ENCODE measurements at places on chromosomes 1 and 21. TPM values are rescaled to one million over a fixed set of nuclear protein-coding genes. Genes with fewer than 3 reads are reported as not detected.

SYF2 gene
- polyA plus RNA-seq: 31.8 TPM

F13B gene
- polyA plus RNA-seq: not detected

TLCD4 gene
- not detected for polyA plus RNA-seq

PAPPA2 gene
- polyA plus RNA-seq: 0.05 TPM

CFHR5 gene
- polyA plus RNA-seq: not detected

VHLL gene
- 0.22 TPM for polyA plus RNA-seq

DNA sequence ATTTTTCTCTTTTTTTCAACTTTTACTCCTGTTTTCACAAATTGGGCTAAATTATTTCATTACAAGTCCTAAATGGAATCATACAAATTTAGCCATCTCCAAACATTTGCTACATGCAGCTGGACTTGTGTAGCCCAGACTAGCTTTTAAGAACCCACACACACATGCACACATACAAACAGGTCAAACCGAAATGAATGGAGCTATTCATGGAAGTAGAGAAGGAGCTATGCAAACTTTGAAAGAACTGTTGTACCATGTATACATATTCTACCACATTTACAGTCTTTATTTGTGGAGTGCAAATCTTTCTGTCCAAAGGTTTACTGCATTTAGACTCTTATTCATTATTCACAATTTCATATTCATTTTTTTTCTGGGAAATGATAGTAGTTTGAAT is 189.1 kb upstream of the RNPC3 start:
- no peaks in the 10 kb centered on the region for H3K36me3 ChIP-seq
- no peaks in the 10 kb centered on the region for H3K4me1 ChIP-seq
- H3K4me3 ChIP-seq: no peak overlapping the region
- DNase-seq: no peak
- no peaks in the 10 kb centered on the region for H3K27me3 ChIP-seq

DNA sequence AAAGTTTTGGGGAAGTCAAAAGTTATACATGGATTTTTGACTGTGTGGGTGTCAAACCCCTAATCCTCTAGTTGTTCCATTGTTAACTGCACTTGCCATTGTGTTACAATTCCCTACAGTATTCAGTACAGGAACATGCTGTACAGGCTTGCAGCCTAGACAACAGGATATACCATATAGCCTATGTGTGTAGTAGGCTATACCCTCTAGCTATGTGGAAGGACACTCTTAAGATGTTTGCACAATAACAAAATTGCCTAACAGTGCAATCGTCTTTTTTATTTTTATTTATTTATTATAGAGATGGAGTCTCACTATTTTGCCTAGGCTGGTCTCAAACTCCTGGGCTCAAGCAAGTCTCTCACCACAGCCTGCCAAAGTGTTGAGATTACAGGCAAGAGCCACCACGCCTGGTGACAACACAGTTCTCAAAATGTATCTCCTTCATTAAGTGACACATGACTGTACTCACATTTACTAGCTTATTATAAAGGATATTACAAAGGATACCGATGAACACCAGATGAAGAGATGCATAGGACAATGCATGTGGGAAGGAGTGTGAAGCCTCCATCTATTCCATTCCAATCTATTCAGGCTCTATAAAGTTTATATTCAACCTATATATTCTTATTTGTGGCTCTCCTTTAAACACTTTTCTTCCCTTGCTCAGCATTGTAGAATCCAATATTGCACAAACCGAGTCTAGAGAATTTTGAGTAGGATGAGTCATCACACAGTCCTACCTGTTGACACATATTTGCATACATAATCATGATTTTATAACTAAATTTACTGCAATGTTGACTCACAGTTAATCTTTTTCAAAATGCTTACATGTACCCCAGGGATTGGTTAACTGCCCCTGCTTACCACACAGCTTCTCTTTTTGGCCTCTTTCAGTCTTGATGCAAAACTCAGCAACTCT is 28.4 kb upstream of the CEP350 start:
- peaks cover 1% of the 10 kb centered on the region for H3K36me3 ChIP-seq
- H3K4me3 ChIP-seq: no peak overlapping the region
- DNase-seq: peak; percentile 13

GRCh38 chr1:202662081-202662480 is 48.2 kb downstream of the SYT2 start:
- no peak overlapping the region for H3K27ac ChIP-seq
- H3K36me3 ChIP-seq: no peaks in the 10 kb centered on the region
- no peak overlapping the region for H3K4me3 ChIP-seq
- H3K4me1 ChIP-seq: no peaks in the 10 kb centered on the region

DNA sequence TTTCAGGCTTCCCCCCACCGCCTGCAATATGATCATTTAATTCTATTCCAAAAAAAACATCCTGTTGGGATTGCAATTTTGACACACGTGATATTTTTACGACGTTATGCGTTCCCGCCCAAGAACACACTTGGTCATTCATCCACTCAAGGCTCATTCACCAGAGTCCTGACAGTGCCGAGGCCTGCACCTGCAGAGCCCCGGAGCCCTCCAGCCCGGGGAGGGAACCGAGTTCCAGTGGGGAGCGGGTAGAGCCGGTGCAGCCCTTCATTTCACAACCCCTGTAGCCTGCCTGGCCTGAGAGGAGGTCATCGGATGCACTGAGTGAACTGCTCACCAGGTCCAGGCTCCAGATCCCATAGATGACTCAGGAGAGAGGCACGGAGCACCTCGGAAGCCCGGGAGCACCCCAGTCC is 156.0 kb upstream of the BACE2 start:
- H3K4me1 ChIP-seq: no peaks in the 10 kb centered on the region
- H3K4me3 ChIP-seq: no peak overlapping the region
- H3K27ac ChIP-seq: no peak overlapping the region
- no peak for DNase-seq
- H3K27me3 ChIP-seq: no peaks in the 10 kb centered on the region

DNA sequence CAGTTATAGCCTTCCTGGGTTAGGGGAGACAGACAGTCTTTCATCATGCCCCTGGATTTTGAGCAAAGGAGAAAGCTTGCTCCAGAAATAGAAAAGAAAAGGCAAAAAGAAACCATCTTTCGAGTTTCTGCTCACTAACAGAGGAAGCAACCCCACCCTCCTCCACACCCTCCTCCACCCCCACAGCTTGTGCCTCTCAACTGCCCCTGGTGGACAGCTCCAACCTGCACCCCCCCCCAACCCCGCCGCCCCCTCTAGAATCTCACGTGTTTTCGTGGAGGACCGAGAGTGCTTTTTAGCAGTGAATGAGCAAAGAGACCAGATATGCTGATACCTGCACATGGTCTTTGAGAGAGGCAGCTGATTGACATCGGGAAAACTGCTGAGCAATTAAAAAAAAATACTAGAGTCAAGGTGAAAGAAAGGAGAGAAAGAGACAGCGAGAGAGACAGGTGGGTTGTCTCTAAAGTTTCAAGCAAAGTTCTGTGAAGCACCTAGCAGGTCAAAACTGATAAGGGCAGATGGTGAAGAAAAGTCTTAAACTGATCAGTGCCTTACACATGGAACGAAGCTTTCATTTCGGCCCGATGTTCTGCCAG is 358.3 kb downstream of the KIF26B start:
- no peaks in the 10 kb centered on the region for H3K4me1 ChIP-seq
- no peaks in the 10 kb centered on the region for H3K36me3 ChIP-seq
- H3K27ac ChIP-seq: no peak overlapping the region

DNA sequence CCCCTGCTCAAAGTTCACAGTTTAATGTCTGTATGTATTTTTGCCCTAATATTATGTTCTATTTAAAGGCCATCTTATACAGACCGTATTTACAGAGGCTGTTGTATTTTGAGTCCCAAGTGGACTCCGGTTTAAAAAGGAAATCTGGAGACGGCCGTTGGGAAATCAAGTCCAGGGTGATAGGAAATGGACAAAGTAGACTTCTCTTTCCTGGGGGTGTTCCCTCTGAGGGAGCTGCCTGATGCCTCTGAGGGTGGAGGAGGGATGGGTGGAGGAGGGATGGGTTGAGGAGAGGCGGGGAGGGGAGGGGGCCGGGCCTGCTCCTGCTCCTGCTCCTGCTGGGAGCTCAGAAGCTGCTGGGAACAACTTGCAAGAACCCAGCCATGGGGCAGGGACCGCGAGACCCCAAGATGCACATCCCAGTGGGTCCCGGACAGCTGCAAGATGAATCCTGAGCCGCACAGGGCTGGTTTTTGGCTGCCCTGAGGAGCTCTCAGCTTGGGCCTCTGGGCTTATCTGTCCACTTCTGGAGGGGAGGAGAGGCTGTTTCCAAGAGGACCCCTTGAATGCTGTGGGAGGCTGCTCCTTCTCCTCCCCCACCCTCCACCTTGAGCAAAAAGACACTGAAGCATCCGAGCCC is 12.0 kb upstream of the ACTL8 start:
- no peak for DNase-seq
- no peak overlapping the region for H3K27ac ChIP-seq
- no peak overlapping the region for H3K4me3 ChIP-seq
- no peaks in the 10 kb centered on the region for H3K27me3 ChIP-seq
- H3K4me1 ChIP-seq: no peaks in the 10 kb centered on the region

GRCh38 chr1:223350361-223350908 is 13.5 kb downstream of the SUSD4 start:
- H3K27me3 ChIP-seq: no peaks in the 10 kb centered on the region
- H3K4me1 ChIP-seq: peaks cover 5% of the 10 kb centered on the region
- DNase-seq: no peak
- no peak overlapping the region for H3K27ac ChIP-seq
- no peak overlapping the region for H3K4me3 ChIP-seq

DNA sequence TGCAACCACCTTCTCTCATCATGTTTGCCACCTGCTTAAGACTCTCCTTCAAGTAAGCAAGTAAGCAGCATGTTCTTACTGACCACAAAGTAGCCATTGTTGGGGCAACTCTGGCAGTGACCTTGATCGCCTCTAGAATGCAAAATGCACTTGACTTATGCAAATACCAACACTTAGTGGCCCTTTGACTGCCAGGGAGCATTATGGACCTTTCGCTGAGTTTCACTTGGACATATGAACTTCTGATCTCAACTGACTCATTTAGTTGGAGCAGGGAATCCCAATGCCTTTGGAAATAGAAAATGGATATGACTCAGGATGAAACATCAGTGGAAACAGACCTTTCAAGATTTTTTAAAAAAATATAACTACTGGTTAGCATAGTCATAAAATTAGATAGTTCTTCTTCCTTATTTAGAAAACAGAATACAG is 6.1 kb upstream of the PLA2G5 start:
- no peaks in the 10 kb centered on the region for H3K27me3 ChIP-seq
- H3K36me3 ChIP-seq: no peaks in the 10 kb centered on the region
- no peak overlapping the region for H3K27ac ChIP-seq

DNA sequence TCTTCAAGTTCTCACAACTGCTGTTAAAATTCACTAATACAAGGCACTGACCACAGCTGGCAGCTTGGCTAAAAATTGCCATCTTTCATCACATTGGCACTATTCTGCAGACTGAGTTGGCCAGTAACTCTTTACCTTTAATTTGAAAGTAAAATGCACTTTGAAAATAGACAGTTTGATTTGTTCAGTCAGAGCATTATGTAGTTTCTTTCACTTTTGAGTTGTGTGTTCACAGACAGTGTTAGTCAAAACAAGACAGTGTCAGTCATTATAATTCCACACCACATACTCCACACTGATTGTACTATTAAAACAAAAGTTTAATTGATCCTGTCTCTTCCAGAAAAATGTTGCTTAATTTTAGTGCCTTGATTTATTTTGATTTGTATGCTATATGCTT is 160.7 kb downstream of the SDCCAG8 start:
- no peaks in the 10 kb centered on the region for H3K27me3 ChIP-seq
- no peak for DNase-seq
- H3K27ac ChIP-seq: no peak overlapping the region
- no peak overlapping the region for H3K4me3 ChIP-seq

- no peaks in the 10 kb centered on the region for H3K27me3 ChIP-seq
- DNase-seq: peak; percentile 88
- peak within 1 kb of the TSS; percentile 83 for H3K4me3 ChIP-seq
- H3K36me3 ChIP-seq: no peaks in the 10 kb centered on the region
- peak within 1 kb of the TSS; percentile 98 for H3K27ac ChIP-seq
Measured at GRCh38 chr1:28642847-28643635, at the start of gene TAF12. Gene TAF12, minus strand, starts transcription at chr1:28643067. Its CDS starts 20,986 bp downstream, at chr1:28622081.

DNA sequence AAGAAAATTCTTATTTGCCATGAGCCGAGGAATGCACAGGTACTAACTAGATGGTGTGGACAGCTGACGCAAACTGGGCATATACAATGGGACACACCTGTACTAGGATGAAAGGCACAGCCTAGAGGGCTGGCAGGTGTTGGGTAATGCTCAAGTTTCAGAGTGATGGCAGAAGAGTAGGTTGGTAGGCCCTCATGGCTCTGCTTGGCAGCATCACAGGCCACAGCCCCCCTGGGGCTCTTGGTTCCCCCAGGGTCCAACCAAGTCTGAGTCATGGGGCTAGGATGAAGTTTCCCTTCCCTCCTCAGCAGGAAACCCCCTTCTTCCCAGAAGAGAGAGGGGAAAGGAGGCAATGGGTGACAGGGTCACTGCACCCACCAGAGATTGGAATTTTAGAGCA is 35.2 kb downstream of the SPEN start:
- no peak for DNase-seq
- no peaks in the 10 kb centered on the region for H3K27me3 ChIP-seq
- no peak overlapping the region for H3K4me3 ChIP-seq
- H3K27ac ChIP-seq: peak overlapping the region; percentile 33
- H3K4me1 ChIP-seq: peaks cover 35% of the 10 kb centered on the region
- no peaks in the 10 kb centered on the region for H3K36me3 ChIP-seq

DNA sequence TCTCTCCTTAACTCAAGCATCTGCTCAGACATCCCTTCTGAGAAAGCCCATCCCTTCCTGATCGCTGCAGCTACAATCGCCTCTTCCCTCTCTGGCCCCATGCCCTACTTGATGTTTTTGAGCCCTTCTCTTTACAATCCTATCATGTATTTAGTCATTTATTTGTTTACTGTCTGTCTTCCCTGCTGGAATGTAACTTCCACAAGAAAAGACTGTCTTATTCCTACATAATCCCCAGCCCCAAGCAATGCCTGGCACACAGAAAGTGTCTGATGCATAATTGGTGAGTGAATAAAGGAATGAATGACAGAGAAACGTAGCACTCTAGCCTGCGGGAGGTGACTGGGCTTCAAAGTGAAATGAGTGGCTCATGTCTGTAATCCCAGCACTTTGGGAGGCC is 25.4 kb downstream of the ECE1 start:
- peaks cover 21% of the 10 kb centered on the region for H3K4me1 ChIP-seq
- H3K27me3 ChIP-seq: no peaks in the 10 kb centered on the region
- H3K4me3 ChIP-seq: no peak overlapping the region
- DNase-seq: no peak
- H3K27ac ChIP-seq: no peak overlapping the region
- H3K36me3 ChIP-seq: peaks cover 19% of the 10 kb centered on the region

- no peaks in the 10 kb centered on the region for H3K27me3 ChIP-seq
- peaks cover 3% of the 10 kb centered on the region for H3K36me3 ChIP-seq
- H3K4me1 ChIP-seq: no peaks in the 10 kb centered on the region
- H3K27ac ChIP-seq: no peak overlapping the region
- no peak overlapping the region for H3K4me3 ChIP-seq
Measured at GRCh38 chr1:35594005-35594760, 21.1 kb downstream of the TFAP2E start.

Data from keratinocyte (primary cell).